ENCODE measurements at places on chromosomes 12 and 14.

DNA sequence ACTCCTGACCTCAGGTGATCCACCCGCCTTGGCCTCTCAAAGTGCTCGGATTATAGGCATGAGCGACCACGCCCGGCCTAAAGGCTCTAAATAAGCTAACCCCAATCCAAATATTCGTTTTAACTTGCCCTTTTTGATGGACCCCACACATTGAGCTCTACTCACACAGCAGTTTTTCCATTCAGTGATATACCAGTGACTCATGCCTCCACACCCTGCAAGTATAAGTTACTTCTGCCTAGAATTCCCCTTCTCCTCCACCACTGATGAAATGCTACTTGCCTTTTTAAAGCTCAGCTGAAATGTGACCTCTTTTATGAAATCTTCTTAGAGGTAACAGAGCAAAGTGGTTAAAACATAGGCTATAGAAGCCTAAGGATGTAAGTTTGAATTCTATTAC is 68.8 kb downstream of the EXOC5 start:
- DNase-seq, result peak; percentile 64

DNA sequence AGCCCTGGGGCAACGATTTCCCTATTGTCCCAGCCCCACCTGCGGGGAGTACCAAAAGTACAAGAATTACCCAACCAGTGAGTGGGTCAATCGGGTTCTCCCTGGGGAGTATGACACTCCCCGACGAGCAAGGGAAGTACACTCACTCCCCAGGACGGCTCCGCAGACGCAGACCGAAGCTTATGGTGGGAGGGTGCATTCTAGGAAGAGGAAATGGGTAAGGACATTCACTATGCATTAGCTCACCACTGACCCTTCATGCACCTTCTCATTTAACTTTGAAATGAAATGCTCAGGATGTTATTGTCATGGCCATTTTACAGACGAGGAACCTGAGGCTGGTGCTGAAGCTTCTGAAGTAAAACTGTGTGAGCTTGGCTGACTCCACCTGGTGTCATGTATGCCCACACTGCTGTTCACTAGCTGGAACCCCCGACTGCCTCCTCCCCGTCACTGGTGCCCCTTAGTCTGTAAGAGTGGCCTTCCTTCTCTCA is 45.8 kb upstream of the TMED10 start:
- DNase-seq, result peak; percentile 62

- DNase-seq, result peak; percentile 13
Observed at GRCh38 chr14:75452324-75452723, 24.5 kb downstream of the JDP2 start.

DNA sequence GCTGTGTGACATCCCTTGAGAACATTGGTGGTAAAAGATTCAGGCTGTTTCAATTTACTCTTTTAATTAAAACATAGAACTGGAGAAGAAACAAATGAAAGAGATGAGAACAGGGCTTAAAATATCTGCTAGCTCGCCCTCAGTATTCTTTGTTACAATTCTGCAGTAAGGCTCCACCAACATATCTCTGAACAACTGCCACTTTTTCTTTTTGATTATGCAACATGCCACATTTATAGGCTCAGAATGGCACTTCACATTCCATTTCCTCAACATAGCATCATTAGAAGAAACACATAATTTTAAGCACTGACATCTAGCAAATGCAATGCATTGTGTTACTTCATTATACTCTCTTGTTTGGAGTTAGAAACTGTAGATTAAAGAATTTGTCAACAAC is 1315.2 kb downstream of the LRFN5 start:
- DNase-seq, result no peak

GRCh38 chr12:3743803-3744202 is 9.1 kb downstream of the CRACR2A start:
- DNase-seq, result peak; percentile 9

DNA sequence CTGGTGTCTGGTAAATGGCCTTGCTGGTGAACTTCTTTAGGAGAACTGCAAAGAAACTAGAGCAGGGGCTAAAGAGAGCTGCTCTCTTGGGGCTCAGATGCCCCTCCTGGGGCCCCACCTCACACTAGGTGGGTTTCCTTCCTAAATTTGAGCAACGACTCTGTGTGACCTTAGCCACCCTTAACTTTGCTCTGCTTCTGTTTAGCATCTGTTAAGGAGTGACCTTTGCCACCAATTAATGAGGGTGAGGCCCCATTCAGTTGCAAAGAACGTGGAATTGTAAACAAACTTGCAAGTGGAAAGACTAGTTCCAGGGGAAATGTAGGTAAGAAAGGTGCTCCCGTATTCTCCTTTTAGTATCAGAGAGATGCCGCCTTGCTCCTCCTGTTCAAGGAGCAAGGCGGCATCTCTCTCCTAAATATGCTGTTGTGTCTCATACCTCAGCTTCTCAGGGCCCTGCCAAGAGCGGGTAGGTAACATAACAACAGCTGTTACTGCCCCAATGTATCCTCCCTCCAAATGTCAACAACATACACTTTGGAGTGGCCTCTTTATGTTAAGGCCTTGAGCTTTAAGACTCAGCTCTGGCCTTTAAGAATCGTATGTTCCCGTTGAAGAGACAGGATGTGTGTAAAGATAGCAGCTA is 77.6 kb upstream of the FUT8 start:
- peak; percentile 57 for DNase-seq

DNA sequence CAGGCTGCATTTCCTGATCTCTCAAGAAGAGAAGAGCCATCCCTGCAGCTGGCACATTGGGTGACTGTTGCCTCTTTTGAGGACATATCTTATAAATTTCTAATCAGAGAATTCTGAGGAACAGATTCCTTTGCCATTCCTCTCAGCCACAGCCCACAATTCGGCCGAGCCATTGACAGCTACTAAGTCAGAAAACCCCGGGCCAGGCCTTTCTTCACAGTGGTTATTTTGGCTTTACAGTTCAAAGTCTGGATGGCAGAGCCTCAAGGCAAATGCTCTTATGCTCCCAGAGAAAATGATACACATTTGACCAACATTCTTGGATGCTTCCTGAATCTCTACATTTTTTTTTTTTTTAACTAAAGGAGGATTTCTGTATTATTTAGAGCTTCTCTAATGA is 138.4 kb upstream of the FRMD6 start:
- no peak for DNase-seq

- DNase-seq, result peak; percentile 40
Observed at GRCh38 chr12:6072302-6072752, 52.1 kb downstream of the VWF start.

GRCh38 chr12:113347-113746 is 46.8 kb downstream of the IQSEC3 start:
- DNase-seq, result peak; percentile 8

DNA sequence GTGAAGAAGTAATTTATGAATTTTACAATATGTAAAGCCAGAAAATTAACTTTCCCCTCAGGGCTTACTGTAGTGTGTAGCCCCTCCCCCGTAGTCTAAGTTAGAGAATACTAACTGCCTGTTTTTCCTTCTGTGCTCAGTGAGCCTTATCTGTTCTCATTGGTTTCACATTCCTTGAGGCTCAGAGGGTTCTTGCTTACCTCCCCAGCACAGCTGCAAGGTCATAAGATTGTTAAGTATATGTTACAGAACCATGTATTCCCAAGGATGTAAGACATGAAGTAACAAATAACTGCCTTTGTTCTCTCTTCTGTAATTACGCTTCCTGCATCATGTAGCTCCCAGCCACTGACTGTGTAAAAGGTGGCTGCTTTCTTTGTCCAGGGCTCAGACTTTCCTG is 1351.1 kb downstream of the TMEM121 start:
- DNase-seq, result no peak

- DNase-seq, result no peak
Observed at GRCh38 chr12:105581420-105581819, 250.9 kb downstream of the C12orf75 start.

- DNase-seq, result no peak
Observed at GRCh38 chr14:24883576-24883975, 166.4 kb downstream of the STXBP6 start.

- peak; percentile 87 for DNase-seq
Observed at GRCh38 chr12:84911271-84912197, 1.1 kb downstream of the SLC6A15 start.

DNA sequence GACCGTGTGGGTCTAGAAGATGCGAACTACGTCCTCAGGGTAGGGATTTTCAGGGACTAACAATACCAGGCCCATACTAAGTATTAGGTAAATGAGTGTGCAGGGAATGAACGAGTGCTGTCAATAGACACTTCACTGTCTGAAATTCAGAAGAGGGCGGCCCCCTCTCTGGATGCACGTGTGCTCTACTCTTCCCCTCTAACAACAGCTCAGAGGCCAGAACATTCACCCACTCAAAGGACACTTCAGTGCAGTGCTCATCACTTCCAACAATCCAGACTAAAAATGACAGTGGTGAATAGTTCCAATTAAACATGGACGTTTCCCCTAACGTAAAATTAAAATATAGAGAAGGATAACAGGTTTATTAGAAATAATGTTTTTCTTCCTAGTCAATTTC is 199.9 kb downstream of the CALM1 start:
- DNase-seq, result no peak

GRCh38 chr12:118336123-118336522 is 36.6 kb downstream of the TAOK3 start:
- DNase-seq, result peak; percentile 15

- no peak for DNase-seq
Observed at GRCh38 chr12:98425859-98426258, 89.5 kb upstream of the TMPO start.

DNA sequence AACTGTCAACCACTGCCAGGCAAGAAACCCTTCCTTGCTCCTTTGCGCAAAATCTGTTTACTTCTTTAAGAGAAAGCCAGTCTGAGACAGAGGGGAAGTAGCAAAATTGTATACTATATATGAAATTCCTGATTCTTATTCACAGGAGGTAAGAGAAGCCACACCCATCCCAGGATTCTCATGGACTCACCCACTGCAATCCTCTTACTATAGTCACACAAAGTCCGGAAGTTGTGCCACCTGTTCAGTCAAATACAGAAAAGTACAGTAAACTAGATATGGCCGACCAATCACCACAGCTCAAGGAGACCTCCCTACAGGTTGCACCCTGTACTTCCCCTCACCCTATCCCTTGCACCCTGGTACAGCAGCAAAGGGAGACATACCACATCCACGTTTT is 2.9 kb downstream of the PRMT5 start:
- DNase-seq, result peak; percentile 47

GRCh38 chr14:88562532-88562830 is 356 bp upstream of the ZC3H14 start:
- DNase-seq, result no peak

DNA sequence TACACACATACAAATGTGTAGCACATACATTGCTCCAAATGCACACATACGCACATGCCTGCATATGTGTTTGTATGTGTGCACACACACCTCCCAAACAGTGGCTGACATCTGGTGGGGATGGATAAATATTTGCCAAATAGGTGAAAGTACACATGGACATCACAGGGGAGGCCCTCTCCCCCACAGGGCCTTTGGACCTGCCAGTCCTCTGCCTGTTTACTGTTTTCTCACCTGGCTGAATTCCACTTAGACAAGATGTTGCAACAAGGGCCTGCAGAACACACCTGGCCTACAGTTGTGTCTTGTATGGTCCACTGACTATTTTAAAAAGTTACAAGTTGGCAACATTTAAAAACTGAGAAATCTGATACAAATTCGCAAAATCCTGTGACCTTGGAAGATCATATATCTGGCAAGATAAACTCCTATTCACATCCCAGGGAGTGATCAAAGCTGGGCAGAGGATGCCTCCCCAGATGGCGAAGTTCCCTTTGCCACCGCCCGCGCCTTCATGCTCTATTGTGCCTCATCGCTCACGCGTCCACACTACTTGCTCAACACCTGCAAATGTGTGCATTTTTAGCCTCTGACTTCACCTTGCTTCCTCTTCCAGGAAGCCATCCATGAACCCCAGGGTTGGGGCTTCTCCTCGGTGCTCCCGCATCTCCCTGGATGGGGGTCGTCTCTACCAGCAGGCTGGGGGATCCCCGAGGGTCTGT is 118.4 kb upstream of the FZD10 start:
- DNase-seq, result no peak

GRCh38 chr12:95918194-95918993 is 24.0 kb downstream of the CCDC38 start:
- peak; percentile 61 for DNase-seq

GRCh38 chr12:7075518-7075917 is 15.0 kb downstream of the C1S start:
- DNase-seq, result peak; percentile 17

DNA sequence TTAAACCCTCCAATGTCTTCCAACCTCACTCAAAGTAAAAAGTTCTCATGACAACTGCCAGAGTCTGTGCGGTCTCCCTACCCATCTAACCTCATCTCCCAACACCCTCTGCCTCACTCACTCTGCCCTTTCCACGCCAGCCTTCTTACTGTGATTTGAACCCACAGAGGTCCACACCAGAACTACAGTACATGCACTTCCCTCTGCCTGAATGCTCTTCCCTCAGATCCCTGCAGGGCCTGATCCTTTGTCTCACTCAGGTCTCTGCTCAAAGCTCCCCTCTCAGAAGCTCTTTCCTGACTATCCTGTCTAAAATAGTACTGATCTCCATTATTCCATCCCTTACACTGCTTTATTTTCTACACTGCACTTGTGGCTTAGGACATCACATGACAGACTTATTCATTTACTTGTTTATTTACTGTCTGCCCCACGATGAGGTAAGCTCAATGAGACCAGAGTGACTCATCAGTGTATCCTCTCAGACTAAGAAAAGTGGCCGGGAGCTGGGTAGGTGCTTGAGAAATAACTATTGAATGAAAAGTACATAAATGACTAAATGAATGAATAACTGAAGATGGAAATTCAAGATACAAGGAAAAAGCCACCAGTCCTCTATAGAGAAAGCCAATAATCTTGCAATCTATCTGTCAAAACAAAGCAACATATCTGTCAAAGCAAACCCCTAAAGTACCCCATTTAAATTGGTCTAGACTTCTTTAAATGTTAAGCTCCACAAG is 17.1 kb downstream of the POMT2 start:
- DNase-seq, result peak; percentile 97

GRCh38 chr14:25094171-25094907 is 44.4 kb upstream of the STXBP6 start:
- DNase-seq, result no peak

- DNase-seq, result peak; percentile 85
Observed at GRCh38 chr12:124422570-124423523, 128.0 kb downstream of the RFLNA start.

DNA sequence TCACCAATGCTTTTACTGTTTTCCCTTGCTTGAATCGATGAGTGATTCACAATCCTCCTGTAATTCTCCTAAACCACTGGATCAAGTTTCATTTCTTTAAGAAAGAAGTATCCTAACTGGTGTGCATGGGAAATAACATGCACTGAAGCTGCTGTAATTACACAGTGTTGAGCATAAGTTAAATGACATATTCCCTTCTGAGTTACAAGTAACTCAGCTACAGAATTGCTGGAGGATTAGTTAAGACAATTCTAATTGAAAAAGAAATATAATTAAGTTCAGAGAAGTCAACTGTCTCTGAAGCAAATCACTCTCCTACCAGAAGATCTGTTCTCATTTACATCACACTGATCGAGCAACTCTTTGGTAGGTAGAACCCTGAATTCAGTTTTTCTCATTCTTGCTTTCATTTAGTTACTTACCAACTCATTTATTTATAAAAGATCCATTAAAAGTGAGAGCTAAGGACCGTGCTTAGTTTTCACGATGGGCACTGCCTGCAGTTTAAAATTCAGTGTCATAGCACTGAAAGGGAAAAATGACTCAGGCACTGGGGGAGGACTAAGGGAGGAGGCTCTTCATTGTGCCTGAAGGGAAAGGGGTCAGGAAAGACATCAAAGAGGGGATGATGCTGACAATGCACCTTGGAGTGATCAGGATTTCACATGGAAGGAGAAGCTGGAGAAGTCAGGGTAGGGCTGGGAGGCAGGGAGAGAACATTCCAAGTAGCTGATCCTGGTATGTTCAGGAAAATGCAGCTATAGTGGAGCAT is 327.2 kb downstream of the EMP1 start:
- no peak for DNase-seq

Measured in HCEC 1CT (cell line).